ENCODE measurements at places on chromosomes 6 and 20. TPM values are rescaled to one million over a fixed set of nuclear protein-coding genes. Genes with fewer than 3 reads are reported as not detected.

DNA sequence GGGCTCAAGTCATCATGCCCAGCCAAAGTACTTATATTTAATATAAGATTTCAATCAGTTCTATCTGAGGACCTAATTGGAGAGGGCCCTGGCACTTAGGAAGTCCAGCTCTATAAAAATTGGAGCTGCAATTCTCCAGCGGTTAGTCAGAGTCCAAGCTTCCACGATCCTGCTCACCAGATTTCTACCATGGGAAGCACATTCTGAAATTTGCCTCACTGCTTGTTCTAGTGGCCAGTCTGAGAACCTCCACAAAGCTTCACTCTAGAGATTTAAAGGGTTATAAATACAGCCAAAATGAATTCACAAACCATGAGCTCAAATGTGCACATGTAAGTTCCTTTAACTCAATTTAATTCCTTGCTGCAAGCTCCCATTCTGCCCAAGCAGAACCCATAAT lies 33.5 kb downstream of the PNLDC1 start:
- DNase-seq: no peak

- DNase-seq: no peak
These were observed 165.8 kb upstream of the EEF1E1 start for GRCh38 chr6:8268156-8268555.

- DNase-seq: no peak
These were observed 27.1 kb downstream of the SPACA1 start for GRCh38 chr6:88074791-88075190.

GRCh38 chr20:15931897-15932296 lies 641.4 kb downstream of the KIF16B start:
- DNase-seq: no peak

- no peak for DNase-seq
These were observed 66.5 kb downstream of the LRFN2 start for GRCh38 chr6:40520678-40521077.

DNA sequence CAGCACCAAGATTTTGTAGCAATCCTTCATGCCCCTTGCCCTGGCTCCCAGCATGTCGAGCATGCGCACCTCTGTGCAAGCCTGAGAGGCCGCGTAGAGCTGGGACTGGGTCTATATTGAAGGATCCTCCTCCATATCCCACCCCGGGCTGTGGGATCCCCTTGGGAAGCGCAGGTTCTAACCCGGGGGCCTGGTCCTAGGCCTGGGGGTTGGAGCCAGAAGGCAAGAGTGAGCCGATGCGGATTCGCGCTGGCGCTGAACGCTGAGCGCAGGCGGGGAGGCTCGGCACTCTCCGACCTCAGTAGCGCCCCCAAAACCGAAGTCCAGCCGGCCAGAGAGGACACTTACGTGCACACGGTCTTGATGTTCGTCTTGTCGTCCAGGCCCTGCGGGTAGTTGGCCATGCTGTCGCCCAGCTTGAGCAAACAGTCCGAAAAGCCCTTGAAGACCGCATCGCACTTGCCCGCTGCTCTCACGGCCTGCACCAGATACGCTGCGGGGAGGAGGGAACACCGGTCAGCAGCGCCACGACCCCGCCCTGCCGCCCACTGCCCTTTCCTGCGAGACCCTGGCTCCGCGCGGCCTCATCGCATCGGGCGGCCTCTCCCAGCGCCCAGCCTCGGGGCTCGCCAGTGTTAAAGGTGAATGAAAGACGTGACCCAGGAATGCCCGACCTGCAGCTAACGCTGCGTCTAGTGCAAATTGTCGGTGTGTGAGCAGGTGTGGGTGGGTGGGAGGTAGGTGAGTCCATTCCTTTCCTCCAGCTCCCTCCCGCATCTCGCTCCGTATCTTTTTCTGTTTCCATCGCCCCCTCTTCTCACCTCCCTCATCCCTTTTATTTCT lies 4.5 kb downstream of the NRN1 start:
- DNase-seq: no peak

The ME1 gene
- 10.4 TPM for total RNA-seq

DNA sequence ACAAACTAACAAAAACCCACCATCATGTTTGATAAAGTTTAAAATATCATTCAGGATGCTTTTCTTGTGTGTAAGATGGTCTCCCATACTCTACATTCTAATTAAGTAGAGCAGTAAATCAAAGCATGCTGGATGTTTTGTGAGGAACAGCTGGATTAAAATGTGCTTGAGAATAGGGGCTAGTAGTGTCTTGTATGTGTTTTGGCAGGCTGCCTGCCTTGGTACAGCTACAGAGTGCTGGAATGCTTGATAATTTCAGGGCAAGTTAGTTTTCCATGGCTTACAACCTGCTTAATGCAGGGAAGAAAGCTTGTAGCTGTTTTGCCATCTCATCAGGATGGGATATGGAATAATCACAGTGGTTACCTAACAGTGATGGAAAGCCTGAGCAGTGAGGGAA lies 636.6 kb upstream of the MMS22L start:
- DNase-seq: no peak

GRCh38 chr6:32113386-32114352 lies 4.5 kb upstream of the TNXB start:
- DNase-seq: peak; percentile 69

- no peak for DNase-seq
These were observed 90.9 kb downstream of the SPTLC3 start for GRCh38 chr20:13099676-13100075.

DNA sequence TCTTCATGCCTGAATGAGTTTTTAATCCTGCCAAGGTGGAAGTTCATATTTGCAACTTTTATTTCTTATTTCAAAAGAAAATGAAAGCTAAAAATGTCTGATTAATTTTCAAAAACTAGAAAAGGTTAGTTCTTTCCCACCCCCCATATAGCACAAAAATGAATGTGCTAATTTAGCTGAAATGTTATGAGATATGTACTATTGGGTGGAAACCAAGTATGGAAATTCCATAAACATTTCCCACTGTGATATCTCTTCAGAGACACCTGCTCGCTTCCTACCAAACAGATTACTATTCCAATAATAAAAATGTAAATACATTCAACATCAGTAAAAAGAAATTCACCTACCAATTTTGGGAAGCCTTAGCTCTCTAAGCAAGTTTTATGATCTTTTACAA lies 678.6 kb upstream of the ID4 start:
- DNase-seq: no peak

DNA sequence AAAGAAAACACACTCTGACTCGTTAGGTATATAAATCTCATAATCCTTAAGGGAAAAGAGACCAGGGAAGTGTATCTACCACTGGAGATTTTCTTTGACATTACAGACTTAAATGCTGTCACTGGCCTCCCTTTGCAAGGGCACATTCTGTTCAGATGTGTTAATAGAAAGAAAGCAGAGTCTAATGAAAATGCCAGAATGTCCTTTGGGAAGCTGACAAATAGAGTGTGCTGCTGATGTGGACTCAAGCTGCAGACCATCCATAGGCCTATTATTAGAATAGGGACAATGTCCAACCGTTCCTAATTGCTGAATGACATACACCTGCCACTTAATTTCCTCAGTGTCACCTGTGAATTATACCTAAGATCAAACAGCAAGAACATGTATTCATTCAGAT lies 41.2 kb downstream of the SLC35D3 start:
- DNase-seq: no peak

GRCh38 chr6:124859366-124859765 lies 102.9 kb upstream of the RNF217 start:
- DNase-seq: no peak

DNA sequence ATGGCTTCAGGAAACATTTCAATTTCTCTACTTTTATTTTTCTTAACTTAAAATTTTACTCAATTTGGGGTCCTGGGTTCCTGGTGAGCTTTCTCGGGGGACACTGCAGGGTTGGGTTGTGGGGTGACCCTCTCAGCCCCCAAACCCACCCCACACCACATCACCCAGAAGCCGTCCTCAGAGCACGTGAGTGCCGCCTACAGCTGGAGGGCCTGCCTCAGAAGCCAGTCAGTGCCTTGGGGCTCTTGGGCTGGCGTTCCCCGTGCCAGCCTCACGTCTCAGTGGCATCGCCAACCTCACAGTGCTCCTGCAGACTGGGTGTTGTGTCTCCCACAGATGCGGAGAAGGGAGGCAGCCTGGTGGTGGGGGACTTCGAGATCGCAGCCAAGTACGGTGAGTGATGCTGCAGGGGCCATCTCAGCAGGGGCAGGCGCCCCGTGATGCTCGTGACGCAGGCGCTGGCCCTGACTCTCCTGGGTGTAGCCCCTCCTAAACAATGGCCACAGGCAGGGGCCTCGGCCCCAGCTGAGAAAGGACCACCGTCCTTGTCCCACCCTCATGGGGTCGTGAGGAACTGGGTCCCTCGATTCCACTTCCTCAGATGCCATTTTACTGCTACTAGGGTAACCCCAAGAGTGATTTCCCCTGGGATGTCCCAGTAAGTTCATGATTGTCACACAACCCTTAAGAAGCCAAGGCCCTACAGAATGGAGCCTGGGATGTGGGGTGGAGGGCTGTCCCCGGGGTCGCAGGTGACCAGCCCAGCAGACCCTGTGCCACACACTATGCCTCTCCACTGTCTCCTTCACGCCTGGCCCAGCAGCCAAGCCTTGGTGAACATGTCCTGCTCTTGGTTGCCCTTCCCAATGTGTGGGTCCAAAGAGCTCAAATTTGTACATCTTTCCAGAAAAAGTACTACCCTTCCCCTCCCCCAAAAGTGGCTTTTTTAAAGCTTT lies 23.8 kb upstream of the PYGB start:
- peak; percentile 44 for DNase-seq

GRCh38 chr20:10508060-10508459 lies 73.0 kb downstream of the SLX4IP start:
- no peak for DNase-seq

The TCF21 gene
- total RNA-seq: 14.3 TPM
